ENCODE measurements at places on chromosomes 3 and 15.

- no peak for DNase-seq
These were observed 67.1 kb upstream of the SEC13 start for GRCh38 chr3:10387881-10388609.

- DNase-seq: no peak
These were observed 67.8 kb downstream of the OPA1 start for GRCh38 chr3:193660698-193661411.

- no peak for DNase-seq
These were observed 12.3 kb upstream of the MB21D2 start for GRCh38 chr3:192929755-192930547.

- DNase-seq: no peak
These were observed 50.2 kb upstream of the MGA start for GRCh38 chr15:41610048-41610447.

DNA sequence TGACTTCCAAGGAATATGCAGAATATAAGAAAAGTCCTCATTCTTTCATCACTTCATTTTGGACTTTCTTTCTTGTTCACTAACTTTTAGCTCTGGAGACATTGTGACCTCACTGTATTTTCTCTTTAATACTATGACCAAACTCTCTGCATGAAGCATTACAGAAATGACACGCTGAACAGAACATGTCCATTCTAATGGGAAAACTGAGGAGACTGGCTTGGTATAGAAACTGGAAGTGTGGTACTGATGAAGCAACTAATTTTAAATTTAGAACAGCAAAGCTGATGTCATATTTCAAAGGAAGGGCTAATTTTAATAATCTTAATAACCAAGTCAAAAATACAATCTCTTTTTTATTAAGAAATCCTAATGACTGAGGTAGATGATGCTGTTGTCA, 4.7 kb downstream of the DPH3 start:
- DNase-seq: no peak

- no peak for DNase-seq
These were observed 46.2 kb downstream of the ILDR1 start for GRCh38 chr3:121975702-121976302.

- DNase-seq: no peak
These were observed 130.8 kb downstream of the NEO1 start for GRCh38 chr15:73183071-73183470.

DNA sequence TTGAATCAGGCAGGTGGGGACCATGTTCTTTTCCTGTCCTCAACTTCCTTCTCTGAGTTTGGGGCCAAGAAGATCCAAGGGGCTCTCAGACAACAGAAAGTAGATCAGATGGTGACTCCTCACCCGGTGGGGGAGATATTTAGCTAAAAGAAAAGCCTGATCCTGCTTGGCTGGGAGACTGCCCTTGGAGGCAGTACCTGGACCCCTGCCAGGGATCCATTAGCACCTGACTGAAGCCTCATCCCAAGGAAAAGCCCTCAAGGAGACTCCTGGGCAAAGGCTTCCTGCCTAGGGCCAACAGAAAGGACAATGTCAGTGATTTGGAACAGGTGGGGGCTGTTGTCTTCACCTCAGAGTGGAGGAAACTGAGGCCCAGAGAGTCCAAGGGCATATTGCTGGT, 33.5 kb upstream of the HHATL start:
- no peak for DNase-seq

- DNase-seq: no peak
These were observed 40.6 kb downstream of the ASB7 start for GRCh38 chr15:100642950-100643338.

DNA sequence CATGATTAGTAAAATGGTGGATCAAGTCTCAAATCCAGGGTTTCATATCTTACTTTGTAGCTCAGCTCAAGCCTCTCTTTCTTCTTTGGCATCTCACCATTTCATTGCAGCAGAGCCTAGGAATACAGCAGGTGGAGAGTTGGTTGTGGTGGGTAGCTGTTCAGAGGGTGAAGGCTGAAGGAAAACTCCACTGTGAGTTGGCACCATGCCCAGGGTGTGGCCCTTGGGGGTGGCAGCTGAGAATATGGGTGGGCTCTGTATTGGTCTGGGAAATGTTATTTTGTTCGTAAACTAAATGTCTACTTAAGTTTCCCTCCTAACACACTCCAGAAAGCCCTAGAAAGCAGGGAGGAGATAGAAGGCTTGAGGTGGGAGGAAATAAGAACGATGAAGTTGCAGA, 1.7 kb upstream of the MAP1A start:
- no peak for DNase-seq

DNA sequence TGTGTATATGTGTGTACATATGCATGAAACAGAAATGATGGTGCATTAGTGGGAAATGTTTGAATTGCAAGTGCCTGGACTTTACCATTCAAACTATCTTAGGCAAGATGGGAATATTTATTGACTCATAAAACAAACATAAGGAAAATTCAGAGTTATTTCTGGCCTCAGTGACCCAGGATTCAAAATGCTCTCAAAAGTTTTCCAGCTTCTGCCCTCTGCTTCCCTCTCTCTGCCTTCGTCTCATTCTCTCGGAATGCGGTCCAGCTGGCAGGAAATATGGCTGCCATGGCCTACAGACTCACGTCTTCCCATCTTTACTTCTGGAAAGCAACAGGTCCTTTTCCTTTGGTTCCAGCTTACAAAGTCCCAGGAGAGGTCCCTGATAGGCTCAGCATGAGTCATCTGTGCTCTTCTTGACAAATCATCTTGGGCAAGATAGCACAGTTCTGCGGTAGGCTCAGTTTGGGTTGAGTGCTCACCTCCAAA, 8.7 kb upstream of the ZNF774 start:
- no peak for DNase-seq

DNA sequence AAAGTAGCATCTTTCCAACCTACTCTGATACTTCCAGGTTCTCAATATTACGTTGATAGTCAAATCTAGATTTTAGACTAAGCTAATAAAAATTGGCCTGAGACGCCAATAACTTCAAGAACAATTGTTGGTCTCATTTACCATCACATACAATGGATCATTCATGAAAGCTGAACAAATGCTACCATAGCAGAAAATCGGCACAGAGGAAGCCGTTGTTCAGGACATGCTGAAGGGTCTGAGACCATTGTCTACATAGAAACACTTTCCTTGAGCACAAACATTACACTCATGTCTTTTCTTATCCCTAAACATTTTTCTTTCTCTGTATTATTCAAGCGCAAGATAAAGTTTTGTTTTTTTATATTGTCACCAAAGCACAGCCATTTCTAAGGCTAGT, 37.2 kb upstream of the FHIT start:
- DNase-seq: no peak

DNA sequence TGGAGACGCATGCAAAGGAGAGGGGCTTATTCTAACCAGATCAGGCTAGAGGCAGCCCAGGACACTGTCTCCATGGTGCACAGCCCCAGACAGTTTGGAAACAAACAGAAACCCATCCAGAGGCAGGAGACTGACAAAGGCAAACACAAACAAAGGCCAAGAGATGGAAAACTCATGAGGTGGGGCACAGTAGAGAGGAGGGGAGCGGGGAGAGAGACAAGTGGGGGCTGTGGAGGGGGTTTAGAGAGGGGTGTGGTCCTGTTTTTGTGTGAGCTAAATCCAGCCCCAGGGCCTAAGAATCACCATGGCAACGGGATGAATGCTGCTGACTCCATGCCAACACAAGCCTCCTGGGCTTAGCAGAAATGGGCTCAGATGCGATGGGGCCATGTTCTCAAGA, 32.3 kb downstream of the PARP16 start:
- no peak for DNase-seq

- DNase-seq: no peak
These were observed 1.9 kb upstream of the SLC41A3 start for GRCh38 chr3:126085841-126086240.

DNA sequence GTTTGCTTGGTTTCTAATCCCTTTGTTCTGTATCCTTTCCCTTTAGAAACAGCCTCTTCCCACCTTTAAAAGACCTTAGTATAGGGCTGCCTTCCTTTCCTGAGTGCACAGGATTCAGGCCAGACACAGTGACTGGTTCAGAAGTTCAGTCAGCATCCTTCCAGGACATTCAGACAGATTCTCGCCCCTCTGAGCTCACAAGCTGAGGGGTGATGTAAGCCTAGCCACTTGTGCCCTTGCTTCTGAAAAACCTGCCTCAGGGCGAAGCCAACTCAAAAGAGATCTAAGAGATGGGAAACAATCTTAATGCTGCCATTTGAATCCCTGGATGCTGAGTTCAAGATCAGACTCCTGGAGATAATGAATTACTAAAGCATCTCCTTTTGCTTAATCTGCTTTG, 6.7 kb upstream of the NSMCE3 start:
- no peak for DNase-seq

DNA sequence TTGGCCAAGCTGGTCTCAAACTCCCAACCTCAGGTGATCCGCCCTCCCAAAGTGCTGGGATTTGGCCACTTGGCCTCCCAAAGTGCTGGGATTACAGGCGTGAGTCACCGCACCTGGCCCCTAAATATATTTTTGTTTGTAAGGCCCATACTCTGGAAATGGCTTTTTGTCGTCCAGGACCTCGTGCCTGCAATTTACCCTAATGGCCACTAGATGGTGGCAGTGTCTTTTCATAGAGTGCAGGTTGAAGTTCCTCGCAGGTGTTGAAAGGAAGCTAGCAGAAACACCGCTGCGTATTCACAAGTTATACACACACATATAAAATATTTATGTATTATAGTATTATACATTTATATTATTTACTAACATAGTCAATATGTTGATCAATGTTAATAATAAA, 97.2 kb downstream of the LRTM1 start:
- no peak for DNase-seq

GRCh38 chr3:175411405-175411804, 552.3 kb downstream of the NAALADL2 start:
- no peak for DNase-seq

DNA sequence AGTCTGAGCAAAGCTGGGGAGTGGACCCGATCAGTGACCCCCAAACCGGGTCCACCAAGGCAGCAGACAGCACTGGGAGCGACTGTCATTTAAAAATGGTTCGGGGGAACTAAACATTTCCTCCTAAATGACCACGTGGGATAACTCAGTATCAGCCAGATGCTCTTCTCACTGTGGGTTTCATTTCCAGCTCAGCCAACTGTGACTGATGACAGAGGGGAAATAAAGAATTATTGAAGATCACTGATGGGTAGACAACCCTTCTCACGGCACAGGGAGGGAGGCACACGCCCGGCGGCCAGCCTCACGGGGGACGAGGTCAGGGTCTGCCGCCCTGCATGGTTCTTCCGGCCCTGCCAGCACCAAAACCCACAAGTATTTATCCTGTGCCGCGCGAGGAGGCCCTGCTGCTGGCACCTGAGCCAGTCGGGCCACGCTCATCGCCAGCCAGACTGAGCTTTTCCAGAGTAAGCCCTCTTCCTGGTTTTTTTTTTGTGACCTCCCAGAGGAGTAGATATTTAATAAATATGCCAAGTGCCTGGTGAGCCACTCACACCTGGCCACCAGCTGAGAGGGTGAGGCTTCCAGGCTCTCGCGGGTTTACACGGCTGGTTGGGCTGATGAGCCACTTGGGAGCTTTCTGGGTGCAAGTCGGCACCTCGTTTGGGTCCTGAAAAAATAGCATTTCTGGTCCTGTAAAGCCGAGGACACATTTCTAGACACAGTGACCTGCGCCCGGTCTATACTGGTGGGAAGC, 6.2 kb downstream of the MELTF start:
- no peak for DNase-seq

GRCh38 chr15:94526071-94526689, 294.8 kb downstream of the MCTP2 start:
- DNase-seq: no peak

DNA sequence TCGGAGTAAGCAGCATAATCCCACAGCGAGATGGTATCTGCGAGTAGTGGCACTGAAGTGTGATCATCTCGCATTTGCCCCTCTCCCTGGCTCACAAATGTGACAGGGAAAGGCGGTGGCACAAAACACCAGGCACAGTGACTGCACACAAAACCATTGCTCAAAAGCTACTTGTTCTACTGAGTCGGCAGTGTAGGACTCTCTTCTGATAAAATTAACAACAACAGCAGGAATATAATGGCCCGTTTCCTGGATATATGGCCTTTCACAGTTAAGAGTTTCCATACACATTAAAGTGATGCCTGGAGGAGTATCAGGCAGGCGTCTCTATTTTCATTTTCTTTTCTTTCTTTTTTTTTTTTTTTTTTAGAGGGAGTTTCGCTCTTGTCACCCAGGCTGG, 69.0 kb downstream of the MYO1E start:
- DNase-seq: no peak

DNA sequence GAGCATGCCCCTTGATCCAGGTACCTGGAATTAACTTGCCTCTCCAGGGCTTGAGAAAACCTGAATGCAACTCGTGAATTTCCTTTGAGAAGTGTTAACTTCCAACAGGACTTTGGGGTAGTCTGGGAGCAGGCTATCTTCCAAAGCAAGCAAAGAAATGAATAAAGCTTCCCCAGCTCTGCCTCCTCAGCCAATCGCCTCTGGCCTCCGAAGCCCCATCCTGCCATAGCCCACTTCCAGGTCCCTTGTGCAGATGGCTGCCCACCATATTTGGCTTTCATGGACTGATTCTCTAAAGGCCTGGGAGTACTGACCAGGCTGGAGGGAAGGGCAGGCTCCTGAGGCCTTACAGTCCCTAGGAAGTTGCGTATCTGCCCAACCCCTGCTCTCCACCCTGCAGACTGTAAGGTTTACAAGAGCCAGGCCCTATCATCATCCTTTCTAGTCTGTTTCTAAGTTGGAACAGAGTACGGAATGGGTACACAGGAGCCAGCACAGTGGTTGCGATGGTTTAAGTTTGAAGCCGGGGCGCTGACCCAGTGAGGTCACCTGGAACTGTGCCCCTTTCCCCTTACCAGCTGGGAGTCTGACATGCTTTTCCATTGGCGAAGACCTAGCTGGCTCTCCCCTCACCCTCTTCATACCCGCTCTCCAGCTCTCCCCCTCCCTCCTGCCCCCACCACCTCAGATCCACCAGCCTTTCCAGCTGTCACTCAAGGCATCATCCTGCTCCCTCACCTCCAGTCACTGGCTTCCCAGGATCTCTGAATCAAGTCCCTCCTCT, 1.1 kb upstream of the PML start:
- no peak for DNase-seq

DNA sequence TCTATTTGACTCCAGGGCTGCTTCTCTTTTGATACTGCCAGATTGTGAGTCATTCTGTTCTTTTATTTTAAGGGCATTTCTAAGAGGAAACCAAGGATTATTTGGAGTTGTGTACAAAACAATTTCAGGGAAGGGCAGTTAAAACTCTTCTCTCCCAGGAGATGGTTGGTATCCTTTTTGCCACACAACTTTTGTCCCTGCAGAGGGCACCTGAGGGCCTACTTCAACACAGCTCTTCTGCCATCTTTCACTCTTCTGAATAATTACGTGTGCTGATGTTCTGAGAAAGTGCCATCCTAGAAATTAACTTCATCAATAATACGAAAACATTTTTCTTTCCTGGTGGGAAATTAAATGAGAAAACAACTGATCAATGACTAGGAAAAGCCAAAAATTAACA, 75.7 kb upstream of the GADL1 start:
- DNase-seq: no peak

Measured in effector memory CD4-positive, alpha-beta T cell (primary cell).